ENCODE measurements at places on chromosomes 1 and 21. TPM values are rescaled to one million over a fixed set of nuclear protein-coding genes. Genes with fewer than 3 reads are reported as not detected.

DNA sequence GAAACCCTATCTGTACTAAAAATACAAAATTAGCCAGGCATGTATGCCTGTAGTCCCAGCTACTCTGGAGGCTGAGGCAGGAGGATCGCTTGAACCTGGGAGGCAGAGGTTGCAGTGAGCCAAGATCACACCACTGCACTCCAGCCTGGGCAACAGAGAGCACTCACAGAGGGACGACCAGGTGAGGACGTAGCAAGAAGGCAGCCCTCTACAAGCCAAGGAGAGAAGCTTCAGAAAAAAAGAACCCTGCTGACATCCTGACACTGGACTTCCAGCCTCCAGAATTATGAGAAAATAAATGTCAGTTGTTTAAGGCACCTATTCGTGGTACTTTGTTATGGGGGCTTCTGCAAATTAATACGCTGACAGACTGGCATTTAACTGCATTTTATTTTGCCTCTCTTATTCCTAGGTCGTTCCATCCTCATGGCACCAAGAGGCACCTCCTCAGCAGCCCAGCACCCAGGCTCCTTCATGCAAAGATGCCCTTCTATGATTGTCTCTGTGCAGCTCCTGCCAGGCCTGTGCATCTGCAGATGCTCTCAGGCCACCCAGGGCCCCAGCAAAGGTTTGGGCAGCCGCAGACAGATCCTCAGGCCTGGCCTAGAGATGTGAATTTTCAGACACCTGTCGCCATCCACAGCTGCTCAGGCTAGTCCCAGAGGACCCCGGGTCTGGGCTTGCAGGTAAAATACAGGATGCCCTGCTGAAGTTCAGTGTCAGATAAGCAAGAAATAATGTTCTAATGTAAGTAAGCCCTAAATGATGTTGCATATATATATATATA is 86.0 kb upstream of the COX20 start:
- no peak for DNase-seq

GRCh38 chr1:53080041-53080440 is 18.0 kb downstream of the PODN start:
- DNase-seq, result no peak

GRCh38 chr1:169078163-169078883 is 28.2 kb upstream of the ATP1B1 start:
- DNase-seq, result no peak

DNA sequence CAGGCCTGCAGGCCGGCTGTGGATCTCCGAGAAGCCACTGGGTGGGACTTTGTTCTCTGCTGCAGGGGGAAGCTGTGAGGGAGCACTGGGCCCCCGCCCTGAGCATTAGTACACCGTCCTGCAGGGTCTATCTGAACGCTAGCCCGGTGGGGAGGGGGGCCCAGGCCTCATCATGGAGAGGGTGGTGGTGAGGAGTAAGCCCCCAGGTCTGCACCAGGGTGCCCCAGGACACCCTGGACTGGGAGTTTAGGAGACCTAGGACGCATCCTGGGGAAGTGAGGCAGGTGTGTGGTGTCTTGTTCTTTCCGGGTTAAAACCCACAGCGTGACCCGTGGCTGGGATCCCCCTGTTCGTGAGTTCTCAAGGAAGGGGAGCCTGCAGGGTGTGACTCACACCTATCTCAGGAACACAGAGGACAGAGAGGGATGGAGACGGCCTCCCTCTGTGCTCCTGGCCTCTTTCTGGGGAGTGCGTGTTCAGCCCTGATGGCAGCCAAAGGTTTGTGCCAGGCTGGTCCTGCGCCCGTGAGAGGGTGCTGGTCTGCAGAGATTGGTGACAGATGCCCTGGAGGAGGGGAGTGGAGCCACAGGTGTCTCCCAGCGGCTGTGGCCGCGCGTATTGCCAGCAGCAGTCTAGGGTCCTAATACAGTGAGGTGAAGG is 44.8 kb downstream of the AGPAT3 start:
- no peak for DNase-seq

DNA sequence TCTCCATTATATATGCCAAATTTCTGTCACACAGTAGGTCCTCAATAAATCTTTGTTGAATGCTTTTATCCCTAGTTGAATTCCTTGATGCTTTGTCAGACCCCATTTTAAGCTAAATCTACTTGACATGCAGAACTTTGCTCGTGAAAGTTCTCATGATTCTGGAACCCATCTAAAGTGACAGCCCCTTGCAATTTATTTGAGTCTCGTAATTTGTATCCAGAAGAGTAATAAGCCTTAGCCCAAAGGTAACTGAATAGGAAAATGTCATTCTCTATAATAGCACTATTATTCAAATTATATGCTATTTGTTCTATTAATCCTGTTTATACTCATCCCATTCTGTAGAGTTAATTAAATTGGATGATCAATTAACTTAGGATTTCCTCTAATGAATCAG is 466.6 kb upstream of the OLFM3 start:
- DNase-seq, result no peak

DNA sequence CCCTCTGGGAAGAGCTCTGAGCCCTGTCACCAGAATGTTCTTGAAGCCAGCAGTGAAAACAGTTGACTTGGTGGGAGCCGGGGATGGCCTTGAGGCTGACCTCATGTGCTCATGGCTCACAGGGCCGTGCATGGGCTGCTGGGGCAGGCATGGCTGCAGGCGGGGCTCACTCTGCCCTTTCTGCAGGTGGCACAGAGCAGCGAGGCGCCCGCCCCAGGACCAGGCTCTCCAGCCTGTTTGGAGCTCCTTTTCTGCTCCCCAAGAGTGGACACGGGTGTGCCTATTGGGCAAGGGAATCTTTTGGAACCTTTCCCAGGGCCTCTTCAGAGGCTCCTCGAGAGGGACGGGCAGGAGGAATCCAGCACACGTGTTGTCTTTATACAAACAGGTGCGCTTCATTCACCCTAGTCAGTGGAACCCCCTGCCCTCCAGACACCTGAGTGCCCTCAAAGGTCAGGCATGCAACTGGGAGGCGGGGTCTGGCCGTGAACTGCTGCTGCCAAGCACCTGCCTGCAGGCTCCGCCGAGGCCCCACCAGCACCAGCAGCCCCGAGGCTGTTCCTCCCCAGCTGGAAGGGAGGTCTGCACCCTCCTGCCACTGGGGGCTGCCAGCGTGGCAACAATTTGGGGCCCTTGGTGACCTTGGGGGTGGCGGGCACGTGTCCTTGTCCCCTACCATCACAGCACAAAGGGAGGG is 2.6 kb upstream of the TTC34 start:
- no peak for DNase-seq

CDK11B gene
- 26.2 TPM for total RNA-seq

GRCh38 chr1:198117267-198117666 is 39.5 kb upstream of the NEK7 start:
- DNase-seq, result no peak

- DNase-seq, result peak; percentile 65
Measured at GRCh38 chr1:58968360-58968952, 184.6 kb upstream of the JUN start.

DNA sequence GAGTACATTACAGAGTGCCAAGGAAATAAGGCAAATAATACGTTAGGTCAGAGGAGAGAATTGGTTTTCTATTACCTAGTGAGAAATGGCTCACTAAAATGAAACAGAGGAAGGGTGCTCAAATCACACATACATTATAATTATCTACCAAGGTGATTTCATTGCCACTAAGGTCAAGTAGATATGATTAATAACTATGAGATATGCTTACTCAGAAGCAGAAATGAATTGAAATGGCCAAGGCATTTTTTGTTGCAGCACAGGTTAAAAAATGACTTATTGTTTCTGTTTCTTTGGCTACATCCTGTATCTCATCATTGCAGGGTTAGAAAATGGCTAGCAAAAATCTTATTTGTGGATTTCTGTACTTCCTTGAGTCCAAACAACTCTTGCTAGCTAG is 154.5 kb upstream of the GORAB start:
- no peak for DNase-seq

DNA sequence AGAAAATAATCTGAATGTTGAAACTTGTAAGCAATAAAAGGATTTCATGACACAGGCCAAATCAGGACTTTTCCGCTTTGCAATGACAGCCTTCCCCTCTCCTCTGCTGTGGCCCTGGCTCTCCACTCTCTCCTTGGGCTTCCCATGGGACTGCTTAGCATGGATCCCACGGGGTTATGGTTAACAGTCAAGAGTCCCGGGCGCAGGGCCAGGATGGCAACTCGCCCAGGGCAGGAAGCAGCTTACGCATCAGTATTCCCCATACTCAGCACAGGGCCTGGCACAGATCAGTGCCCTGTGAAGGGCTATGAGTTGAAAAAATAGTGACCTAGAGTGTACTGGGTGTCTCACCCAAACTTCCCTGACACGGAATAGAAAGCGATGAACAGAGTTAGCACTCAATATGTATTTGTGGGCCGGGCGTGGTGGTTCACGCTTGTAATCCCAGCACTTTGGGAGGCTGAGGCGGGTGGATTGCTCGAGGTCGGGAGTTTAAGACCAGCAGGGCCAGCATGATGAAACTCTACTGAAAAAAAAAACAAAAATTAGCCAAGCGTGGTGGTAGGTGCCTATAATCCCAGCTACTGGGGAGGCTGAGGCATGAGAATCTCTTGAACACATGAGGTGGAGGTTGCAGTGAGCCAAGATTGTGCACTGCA is 29.1 kb upstream of the GRHL3 start:
- peak; percentile 84 for DNase-seq

DNA sequence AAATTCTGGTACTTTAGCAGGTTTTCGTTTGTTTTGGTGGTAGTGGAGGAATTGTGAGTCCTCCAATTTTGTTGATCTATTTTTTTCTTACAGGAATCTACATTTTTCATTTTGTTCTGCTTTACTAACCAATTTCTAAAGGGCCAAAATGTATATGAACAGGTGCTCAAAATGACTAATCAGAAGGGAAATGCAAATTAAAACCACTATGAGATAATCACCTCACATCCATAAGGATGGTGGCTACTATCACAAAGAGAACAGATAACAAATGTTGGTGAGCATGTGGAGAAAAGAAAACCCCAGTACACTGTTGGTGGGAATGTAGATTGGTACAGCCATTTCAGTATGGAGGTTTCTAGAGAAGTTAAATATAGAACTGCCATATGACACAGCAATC is 134.2 kb downstream of the LMO4 start:
- DNase-seq, result no peak

SLAMF8 gene
- total RNA-seq, result 15.4 TPM

CD1E gene
- total RNA-seq, result not detected

TSPEAR gene
- total RNA-seq, result 0.15 TPM

DNA sequence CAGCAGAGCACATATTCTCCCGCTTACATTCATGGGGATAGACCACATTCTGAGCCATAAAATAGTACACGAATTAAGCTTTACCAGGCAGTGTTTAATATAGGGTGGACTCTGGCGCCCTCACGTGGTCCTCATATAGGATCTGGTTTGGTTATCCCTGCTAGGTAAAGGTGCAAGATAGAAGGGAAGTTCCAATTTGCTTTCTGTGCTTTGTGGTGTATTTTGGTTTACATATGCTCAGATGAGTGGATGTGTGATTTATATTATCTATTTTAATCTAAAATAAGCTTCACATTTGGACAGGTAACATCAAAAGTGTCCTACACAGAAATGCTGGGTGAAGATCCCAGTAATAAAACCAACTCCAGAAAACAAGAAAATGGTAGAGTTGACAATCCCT is 3.6 kb downstream of the CR1 start:
- peak; percentile 46 for DNase-seq

DNA sequence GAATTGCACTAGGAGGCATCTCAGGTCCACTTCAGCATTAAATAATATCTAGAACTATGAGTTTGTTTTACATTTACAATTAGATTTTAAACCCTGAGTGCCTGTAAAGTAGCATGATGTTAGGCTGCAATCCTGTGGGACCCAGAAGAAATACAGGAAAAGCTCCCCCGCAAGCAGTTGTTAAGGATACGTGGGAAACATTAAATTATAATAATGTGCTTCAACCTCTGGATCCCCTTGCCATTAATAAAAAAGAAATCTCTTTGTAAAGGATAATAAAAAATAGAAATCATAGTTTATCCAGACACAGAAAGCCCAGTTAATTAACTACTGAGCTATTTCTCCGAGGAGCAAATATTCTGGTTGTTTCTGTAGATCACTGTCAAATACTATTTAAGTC is 106.0 kb downstream of the PCNX2 start:
- DNase-seq, result no peak

DNA sequence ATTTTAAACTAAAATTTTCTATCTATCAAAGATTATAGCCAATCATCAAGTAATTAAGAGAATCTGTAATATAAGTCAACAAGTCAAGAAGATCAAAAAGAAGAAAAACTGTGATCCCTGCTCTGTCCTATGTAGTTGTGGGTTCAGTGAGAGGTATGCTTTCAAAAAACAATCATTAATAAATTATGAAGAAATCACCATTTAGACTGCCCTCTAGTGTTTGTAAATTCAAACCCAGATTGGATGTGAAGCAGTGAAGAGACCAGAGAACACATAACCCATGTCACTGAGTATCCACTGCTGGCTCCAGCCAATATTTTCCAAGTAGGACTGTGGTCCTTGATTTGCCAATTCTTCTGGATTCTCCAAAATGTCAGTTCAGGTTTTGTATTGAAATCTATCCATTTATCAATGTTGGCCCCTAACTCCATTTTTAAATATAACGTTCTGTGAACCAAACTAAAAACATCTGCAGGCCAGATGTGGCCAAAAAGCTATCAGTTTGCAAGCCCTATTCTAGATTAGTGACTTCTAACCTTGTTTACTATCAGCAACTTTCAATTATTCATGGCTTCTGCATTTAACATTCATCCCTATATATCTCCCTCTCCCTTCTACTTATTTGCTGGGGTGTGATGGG is 467.5 kb upstream of the CXADR start:
- DNase-seq, result no peak

GRCh38 chr1:153627715-153628626 is at the start of gene S100A1:
Gene S100A1, plus strand, starts transcription at chr1:153628434. Its CDS starts 2,088 bp downstream, at chr1:153630522.
- DNase-seq, result peak; percentile 68

DNA sequence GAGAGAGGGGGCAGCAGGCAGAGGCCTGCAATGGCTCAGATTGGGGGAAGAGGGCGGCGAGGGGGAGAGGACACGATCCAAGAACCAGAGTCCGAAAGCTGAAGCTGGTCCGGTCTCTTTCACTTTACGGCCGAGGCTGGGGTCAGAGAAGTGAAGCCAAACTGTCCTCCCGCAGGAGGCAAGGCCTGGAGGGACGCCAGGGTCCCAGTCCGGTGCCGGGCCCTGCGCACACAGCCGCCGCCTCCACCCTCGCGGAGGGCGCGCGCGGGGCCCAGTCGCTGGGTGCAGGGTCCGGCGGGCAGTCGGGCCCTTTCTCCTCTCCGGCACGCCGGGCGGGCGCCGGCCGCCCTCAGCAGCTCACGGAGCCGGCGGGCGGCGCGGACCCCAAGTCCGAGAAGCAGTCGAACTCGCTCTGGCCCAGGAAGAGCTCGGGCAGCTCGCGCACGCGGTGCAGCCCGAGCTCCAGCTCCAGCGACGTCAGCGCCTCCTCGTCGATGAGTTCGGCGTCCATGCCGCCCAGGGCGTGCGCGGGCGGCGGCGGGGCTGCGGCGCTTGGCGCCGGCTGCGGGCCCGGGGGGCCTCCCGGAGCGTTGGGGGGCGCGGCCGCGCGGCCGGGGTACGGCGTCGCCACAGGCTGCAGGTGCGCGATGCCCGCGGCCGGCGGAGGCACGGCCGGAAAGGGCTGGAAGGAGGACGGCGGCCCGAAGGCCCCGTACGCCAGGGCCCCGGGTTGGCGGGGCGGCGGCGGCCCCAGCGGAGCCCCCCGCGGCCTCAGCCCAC is 749 bp downstream of the CITED4 start:
- DNase-seq, result no peak

H6PD gene
- total RNA-seq, result 46.4 TPM

ZNF648 gene
- 3.3 TPM for total RNA-seq

SIKE1 gene
- total RNA-seq, result 32.3 TPM

- DNase-seq, result no peak
Measured at GRCh38 chr1:69479734-69480133, 88.0 kb upstream of the LRRC7 start.
